ENCODE measurements at places on chromosomes 1 and 21.

- DNase-seq, result peak; percentile 72
These were observed at the start of gene SPATC1L for GRCh38 chr21:46183910-46184624. Gene SPATC1L (minus strand): TSS chr21:46184459. CDS start chr21:46182816, 1,643 bp downstream.

GRCh38 chr1:119679223-119679622 is 31.2 kb upstream of the ZNF697 start:
- DNase-seq, result no peak

- no peak for DNase-seq
These were observed 136.2 kb upstream of the DUSP10 start for GRCh38 chr1:221878134-221878533.

DNA sequence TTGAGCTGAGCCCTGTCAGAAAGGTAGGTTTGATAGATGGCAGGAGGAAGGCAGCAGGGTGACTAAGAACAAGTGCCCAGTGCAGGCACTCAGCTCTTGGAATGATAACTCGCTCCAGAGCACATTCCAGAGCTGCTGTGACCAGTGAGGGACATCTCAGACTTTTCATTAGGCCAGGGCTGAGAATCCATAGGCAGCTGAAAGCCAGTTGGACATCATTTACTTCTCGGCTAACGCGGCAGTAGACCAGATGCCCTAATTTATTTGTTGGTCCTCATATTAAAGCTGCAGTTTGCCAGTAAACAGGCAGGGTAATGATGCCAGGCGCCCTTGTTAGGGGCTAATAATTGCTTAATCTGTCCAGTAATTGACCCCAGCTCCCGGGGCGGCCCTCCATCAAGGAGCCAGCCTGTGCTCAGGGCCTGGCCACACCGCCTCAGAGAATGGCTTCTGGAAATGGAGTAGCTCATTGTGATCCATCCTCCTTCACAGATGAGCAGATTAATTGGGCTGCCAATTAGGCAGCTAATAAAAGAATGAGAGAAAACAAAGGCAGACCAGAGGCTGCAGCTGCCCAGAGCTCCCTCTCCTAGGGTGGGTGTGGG is 122.0 kb downstream of the BEND5 start:
- no peak for DNase-seq

DNA sequence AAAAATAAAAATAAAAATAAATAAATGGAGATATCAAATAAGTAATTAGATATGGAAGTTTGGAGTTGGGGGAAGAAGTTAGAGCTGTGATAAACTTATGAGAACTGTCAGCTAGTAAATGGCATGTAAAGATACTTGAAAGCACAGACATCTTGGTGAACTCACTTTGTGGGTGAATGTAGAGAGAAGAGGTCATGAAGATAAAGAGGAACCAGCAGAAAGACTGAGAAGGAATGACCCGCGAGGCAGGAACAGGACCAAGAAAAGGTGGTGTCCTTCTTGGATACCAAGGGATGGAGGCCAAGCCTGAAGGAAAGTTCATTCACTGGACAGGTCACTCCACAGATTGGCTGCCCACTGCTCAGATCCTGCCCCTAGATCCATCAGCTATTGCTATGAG is 4.7 kb upstream of the CAPZB start:
- no peak for DNase-seq

GRCh38 chr1:154219541-154219940 is 1.2 kb upstream of the UBAP2L start:
- DNase-seq, result no peak

GRCh38 chr1:76715474-76715873 is 151.8 kb upstream of the ST6GALNAC5 start:
- DNase-seq, result no peak

DNA sequence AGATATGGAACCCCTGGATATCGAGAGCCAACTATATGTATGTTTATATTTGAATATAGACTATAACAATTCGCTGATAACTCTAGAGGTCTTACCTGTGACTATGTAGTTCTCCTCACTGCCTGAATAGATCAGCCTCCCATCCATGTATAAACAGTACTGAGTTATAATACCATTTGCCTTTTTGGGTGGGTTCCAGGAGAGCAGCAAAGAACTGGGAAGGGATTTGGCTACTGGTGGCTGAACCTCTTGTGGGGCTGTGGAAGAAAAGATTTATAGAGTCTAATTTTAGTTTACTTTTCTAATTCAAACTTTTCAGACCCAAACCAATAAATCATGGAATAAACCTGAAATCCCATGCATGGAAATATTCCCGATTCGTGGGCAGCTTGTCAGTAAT is 376.9 kb downstream of the USH2A start:
- no peak for DNase-seq

DNA sequence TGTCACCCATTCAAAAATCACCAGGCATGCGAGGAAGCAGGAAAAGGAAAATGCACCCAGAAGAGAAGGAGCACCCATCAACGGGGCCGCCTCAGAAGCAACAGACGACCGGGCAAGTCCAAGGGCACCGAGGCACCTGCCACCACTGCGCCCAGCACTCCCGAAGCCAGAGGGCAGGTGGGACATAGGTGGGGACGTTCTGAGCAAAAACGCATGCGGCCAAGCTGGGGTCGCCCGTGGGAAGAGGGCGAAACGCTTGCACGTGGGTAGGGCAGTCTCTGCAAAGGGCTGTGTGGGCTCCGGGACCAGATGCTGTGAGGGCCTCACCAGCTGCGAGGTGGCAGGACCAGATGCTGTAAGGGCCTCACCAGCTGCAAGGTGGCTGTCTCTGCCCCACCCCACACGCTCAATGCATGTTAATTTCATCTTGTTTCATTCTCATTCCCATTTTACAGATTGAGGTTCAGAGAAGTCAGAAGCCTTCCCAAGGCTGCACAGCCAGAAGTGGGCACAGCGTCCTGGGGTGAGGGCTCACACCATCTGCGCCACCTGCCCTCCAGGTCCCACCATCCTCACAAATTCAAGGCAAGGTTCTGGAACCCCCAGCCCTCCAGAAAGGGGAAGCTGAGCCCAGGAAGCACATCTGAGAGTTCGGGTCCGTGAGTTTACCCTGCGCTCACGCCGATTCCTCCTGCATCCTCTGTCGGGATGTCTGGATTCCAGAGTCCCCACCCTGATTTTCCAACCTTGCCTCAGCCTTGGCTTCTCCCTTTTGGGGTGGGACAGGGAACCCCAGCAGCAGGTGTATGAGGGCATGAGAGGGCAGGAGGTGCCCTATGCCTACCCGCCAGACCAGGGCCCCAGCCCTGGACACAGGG is 8.2 kb upstream of the SAMD11 start:
- DNase-seq, result no peak

DNA sequence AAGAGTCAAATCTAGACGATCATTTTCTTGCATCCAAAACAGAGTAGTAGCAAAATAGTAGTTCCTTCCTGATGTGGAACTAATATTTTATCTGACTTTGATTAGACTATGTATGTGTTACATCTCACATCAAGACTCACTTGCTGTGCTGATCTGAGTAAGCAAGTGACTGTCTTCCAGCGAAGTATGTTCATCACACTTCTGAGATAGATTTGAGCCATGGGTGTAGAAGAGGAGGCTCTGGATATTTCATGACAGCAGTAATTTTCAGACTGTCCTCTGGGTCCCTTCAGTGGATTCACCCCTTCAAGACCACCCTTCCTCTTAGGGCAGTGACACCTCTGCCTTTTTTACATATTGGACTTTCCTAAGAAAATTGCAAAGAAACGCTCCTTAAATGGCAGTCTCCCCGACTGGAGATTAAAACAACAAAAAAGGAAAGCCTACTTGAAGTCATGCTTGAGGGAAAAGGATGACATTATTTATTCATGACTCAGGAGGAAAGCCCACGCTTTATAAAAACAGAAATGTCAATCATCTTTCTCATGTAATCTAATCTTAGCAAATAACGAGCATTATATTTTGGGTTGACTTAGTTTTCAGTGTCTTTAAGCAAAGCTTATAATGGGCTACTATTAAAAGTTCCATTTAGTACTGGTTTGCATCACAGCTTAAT is 22.8 kb downstream of the ATP1B1 start:
- DNase-seq, result no peak

DNA sequence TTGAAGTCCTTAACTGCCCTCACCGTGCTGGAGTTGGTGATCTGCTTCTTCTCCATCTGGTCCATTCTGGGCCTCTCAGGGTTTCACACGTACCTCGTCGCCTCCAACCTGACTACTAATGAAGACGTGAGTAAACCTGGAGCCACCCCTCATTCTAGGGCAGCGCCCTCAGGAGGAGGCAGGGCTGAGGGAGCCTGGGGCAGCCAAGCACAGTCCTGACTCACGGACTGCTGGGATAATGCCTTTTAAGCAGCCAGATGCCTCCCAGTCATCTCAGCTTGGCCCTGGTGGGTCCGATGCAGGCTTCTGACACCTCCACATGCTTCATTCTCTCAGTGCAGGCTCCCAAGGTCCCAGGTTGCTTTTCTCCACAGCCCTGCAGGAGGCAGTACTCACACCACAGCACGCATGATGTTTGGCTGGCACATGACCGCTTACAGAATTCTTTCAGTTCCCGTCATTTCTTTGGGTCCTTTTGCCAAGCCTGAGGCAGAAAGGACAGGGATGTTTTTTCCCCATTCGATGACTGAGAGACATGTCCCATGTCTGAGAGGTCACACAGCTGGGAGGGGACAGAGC is 11.8 kb upstream of the SFN start:
- DNase-seq, result no peak

DNA sequence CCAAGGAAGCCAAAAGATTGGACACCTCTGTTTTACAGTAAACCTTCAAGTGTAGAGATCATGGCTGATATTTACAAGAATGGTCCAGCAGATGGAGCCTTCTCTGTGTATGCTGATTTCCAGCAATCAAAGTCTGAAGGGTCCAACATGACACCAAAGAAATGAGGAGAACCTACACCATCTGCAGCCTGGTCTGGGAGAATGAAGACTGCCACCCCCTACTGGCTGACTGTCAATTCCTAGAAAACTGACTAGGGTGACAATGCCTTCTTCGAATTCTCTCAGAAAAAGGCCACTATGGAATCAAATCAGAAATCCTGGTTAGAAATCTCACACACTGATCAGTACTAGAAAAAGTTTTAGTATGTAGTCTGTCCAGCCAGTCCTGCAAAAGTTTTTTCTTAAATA is 83.3 kb downstream of the CDC42BPA start:
- DNase-seq, result peak; percentile 77

DNA sequence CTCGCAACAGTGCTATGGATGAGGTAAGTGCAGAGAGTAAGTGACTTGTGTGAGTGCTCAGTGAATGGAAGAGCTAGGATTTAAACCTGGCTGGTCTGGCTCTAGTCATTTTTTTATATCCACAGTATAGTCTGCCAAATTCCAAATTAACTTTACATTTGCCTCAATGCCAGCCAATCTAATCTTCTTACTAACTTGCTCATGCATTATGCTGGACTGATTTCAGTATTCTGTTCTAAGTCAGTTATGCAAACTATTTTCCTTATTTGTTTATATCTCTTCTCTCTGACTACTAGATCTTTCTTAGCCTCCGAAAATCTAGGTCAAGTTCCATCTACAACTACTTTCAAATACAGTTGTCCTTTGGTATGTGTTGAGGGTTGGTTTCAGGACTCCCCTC is 133.3 kb downstream of the XPR1 start:
- no peak for DNase-seq

DNA sequence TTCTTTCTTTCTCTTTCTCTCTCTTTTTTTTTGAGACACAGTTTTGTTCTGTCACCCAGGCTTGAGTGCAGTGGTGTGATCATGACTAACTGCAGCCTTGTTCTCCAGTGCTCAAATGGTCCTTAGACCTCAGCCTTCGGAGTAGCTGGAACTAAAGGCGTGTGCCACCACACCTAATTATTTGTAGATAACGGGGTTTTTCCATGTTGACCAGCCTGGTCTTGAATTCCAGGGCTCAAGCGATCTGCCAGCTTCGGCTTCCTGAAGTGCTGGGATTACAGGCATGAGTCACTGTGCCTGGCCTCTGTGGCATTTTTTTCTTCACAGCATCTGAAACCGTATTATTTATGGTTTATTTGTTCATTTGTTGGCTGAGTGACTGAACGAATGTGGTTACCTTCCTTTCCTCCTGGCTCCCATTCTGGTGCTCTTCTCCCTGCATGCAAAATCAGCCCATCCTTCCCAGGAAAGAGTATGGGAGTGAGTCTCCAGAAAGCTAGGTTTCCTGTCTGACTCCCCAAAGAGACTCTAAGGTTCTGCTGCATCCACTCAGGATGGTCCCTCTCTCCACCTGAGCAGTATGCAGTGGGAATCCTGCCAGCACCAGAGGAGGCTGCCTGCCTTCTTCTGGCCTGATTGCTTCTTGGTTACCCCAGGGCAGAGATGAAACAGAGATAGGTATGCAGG is 155.0 kb upstream of the BEND5 start:
- DNase-seq, result no peak

DNA sequence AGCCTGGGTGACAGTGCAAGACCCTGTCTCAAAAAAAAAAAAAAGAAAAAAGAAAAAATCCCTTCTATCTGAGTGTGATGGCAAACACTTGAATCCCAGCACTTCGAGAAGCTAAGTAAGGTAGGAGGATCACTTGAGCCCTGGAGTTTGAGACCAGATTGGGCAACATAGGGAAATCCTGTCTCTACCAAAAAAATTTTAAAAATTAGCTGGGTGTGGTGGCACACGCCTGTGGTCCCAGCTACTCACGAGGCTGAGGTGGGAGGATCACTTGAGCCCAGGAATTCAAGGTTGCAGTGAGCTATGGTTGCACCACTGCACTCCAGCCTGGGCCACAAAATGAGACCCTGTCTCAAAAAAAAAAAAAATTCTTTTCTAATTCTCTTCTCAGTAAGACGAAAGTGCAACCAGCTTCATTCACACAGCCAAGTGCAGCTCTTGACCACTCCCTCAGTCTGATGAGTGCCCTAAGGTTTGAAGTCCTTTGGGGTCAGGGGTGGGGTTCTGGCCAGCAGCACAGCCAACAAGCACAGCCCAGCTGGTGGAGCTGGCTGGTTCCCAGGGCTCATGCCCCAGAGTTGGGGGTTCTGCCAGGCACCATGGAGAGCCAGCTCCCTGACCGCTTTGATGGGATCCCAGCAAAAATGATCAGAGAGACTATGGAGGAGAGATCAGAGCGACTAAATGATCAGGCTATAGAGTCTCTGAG is 8.0 kb downstream of the SLC2A5 start:
- DNase-seq, result no peak

GRCh38 chr1:76481672-76482071 is 385.6 kb upstream of the ST6GALNAC5 start:
- no peak for DNase-seq
